ENCODE measurements at places on chromosomes 4 and X.
A peak's percentile ranks its signal among the peaks of the same experiment; 100 is the strongest.

DNA sequence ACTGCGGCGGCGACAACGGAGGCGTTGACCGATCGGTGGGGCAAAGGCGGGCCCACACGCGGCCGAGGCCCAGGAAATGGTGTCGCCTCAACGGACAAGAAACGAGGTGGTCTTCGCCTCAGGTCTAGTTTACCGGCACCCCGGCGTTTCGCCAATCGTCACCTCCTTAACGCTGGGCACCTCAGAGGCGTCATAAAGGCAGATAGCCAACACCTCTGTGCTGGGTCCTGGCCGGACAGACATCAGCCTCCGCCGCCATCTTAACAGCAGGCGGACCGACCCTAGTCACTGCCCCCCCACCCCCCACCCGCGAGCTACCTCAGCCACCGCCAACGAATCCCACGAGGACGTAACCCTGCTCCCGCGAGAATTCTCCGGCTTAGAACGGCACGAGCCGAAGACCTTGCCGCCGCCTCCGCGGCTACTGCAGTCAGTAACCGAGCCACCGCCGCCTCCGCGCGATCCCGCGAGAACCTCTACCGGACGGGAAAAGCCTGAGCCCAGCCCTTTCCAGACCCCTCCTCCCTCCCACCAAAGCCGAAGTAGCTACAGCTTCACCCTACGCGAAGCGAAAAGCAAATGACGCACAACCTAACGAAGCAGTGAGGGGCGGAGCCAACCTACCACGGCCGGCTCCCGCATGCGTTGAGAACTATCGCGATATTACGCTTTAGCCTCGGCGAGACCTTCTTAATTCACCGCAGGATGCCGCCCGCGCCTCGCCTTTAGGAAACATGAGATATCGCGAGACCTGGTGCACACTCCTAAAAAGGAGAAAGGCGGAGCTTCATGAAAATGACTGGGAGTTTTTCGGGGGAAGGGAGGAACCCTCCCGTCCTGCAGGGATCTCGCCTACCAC is 2.7 kb downstream of the HUWE1 start:
- peak; percentile 99 for DNase-seq

DNA sequence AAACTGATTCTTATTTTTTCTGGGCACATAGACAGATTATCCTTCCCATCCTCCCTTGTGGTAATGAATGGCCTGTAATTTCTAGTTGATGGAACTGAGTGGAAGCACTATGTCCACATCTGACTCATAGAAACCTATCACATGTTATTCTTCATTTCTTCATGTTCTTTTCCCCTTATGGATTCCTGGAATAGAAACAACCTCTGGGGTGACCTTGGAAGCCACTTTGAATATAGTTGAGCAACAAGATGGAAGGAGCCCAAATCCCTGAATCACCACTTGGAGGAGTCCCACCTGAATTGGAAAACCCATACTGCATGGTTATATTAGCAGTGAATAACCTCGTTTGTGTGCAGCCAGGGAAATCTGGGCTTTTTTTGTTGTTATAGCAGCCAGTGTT is 137.8 kb downstream of the MID1IP1 start:
- DNase-seq = no peak

- DNase-seq = no peak
These were observed 386.6 kb upstream of the AADAT start for GRCh38 chr4:170476351-170476750.

- no peak for DNase-seq
These were observed 89.9 kb downstream of the SHISA3 start for GRCh38 chr4:42487230-42487629.

DNA sequence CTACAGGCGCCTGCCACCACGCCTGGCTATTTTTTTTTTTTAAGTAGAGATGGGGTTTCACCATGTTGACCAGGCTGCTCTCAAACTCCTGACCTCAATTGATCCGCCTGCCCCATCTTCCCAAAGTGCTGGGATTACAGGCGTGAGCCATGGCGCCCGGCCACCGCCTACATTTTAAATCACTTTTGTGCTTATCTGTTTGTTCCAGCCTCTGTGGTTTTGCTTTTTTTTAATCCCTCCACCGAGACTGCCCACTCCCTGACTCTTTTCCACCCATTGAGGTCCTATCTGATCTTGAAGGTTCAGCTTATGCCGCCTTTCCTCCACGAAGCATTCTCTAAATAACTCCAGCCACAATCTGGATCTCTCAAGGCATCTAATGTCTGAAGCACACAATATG is 73.5 kb downstream of the CHRDL1 start:
- no peak for DNase-seq
